Naive thymus-derived CD8-positive, alpha-beta T cell (primary cell): ENCODE measurements at places on chromosomes 2 and 18.

DNA sequence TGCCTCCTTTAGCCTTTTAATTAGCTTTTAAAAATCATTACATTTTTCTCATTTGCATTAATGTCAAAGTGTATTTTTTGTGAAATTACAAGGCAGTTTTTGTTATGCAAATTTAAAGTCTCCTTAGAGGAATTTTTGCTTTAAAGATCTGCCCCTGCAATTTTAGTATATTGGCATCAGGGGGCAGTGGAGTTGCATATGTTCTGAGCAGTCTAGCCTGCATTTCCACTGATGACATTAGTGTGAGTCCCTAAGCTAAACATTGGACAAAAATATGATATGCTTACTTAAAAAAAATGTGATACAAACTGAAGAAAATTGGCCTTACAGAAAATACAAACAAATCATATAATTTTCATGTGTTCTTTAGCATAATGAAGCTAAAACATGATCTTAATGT lies 426.5 kb downstream of the SLC4A3 start:
- no peak for DNase-seq
- H3K4me3 ChIP-seq = no peak overlapping the region
- no peak overlapping the region for H3K27ac ChIP-seq
- no peaks in the 10 kb centered on the region for H3K36me3 ChIP-seq
- no peaks in the 10 kb centered on the region for H3K4me1 ChIP-seq

DNA sequence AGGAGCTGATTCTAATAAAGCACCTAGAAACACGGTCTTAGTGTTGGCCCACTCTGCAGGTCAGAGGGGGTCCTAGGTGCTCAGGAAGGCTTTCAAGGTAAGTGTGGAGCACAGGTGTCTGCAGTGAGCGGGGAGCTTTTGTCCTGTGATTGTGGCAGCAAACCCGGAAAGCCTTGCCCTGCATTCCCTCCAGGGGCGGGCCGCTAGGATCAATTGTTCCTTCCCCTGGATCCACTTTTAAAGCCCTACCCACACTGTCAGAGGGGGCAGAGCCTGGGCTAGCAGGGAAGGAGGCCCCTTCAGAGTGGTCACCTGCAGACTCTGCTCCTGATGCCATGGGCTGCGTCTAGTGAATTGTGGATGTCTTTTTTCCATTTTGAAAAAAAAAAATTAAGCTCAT lies 176.0 kb downstream of the CTIF start:
- no peak overlapping the region for H3K27ac ChIP-seq
- H3K36me3 ChIP-seq = no peaks in the 10 kb centered on the region
- no peak for DNase-seq
- H3K4me3 ChIP-seq = no peak overlapping the region
- H3K27me3 ChIP-seq = no peaks in the 10 kb centered on the region

DNA sequence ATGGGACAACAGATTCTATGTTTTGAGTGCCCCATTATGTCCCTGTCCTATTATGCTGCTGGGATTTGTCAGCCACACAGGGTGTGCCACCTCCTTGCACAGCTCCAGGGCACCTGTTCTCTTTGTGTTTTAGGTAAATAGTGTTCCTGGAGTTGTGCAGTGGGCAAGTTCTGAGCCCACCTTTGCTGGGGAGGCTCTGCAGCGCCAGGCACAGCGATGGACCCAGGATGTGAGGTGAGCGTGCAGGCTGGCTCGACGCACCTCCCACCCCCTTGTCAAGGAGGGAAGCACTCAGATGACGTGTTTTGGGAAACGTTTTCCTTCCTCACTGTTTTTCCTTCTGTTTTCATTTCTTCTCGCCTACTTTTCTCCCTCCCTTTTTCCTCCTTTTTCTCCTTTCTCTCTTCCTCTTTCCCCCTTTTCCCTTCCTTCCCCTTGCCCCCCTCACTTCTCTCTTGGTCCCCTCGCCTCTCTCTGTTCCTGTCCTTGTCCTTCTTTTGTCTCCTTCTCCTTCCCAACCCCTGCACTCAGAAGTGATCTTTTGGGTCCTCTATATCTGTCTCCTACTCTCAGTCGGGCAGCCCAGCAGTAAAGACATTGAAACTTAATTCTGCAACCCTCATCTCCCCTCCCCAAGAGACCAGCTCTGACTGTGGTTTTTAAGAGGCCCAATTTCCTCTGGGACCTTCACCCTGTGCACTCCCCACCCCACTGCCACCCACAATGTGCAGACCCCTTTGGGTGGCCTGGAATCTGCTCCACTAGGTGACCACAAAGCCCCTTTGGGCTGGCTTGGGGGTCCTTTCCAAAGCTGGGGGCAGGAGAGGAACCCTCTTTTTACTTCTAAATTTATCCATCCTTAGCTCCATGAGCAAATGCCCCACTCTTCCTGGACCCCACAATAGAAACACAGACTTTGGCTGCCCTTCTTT lies 104.0 kb downstream of the MCFD2 start:
- no peak overlapping the region for H3K27ac ChIP-seq
- no peak for DNase-seq
- H3K4me1 ChIP-seq = no peaks in the 10 kb centered on the region
- H3K4me3 ChIP-seq = no peak overlapping the region

GRCh38 chr2:164110515-164110914 lies 374.7 kb upstream of the FIGN start:
- no peak overlapping the region for H3K27ac ChIP-seq
- H3K4me3 ChIP-seq = no peak overlapping the region
- H3K4me1 ChIP-seq = no peaks in the 10 kb centered on the region
- H3K36me3 ChIP-seq = no peaks in the 10 kb centered on the region
- H3K27me3 ChIP-seq = no peaks in the 10 kb centered on the region

DNA sequence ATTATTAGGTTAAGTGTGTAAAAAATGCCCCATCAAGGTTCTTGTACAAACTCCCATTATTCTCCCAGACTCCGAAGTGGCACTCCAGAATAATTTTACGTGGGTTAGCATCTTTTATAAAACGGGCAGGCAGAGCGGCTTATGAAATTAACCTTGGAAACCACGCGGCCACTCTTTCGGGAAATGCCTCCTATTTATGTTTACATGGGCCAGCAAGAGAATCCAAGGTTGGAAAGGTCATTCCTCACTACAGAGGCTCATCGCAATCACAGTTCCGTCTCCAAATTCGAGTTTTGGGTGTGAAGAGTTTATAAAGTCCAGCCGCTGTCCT lies 1.2 kb upstream of the IMPA2 start:
- no peaks in the 10 kb centered on the region for H3K36me3 ChIP-seq
- peak overlapping the region; percentile 89 for H3K4me3 ChIP-seq
- no peak for DNase-seq
- H3K4me1 ChIP-seq = peaks cover 18% of the 10 kb centered on the region

DNA sequence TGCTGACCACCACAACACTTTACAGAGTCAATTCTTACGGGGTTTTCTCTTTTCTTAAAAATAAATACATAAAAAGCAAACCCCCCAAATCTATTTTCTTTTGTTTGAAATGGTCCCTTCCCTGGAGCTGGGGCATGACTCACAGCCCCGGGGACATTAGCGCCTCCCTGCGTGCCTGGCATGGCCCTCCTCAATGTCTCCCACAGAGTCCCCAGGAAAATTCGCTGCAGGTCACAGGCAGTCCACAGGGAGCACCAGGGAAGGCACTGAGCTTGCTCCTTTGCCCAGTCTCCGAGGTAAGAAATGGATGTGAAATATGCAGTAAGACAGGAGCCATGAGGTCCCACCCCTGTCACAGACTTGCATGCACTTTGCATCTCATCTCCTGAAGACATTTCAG lies 142.5 kb downstream of the LAMA1 start:
- no peaks in the 10 kb centered on the region for H3K27me3 ChIP-seq
- no peaks in the 10 kb centered on the region for H3K36me3 ChIP-seq
- H3K4me3 ChIP-seq = no peak overlapping the region

DNA sequence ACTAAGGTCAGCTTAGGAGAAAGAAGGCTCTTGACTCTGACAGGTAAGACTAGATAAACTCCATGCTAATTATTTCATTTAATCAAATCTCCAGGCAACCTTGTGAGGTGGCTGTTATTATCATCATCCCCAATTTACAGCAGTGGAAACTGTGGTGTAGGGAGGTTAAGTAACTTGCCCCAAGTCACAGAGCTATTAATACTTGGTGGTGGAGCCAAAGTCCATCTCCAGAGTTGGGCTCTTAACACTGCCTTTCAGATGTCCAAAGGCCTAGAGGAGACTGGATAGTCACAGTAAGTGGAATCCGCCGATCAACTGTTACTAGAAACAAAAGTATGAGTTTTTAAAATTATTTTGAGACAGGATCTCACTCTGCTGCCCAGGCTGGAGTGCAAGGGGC lies 46.6 kb upstream of the SP3 start:
- peak overlapping the region; percentile 77 for H3K4me3 ChIP-seq
- no peaks in the 10 kb centered on the region for H3K36me3 ChIP-seq

- H3K36me3 ChIP-seq = no peaks in the 10 kb centered on the region
- DNase-seq = no peak
- H3K4me3 ChIP-seq = no peak overlapping the region
- H3K27me3 ChIP-seq = no peaks in the 10 kb centered on the region
- H3K4me1 ChIP-seq = no peaks in the 10 kb centered on the region
Measured at GRCh38 chr18:40987581-40987980, 967.5 kb upstream of the PIK3C3 start.

DNA sequence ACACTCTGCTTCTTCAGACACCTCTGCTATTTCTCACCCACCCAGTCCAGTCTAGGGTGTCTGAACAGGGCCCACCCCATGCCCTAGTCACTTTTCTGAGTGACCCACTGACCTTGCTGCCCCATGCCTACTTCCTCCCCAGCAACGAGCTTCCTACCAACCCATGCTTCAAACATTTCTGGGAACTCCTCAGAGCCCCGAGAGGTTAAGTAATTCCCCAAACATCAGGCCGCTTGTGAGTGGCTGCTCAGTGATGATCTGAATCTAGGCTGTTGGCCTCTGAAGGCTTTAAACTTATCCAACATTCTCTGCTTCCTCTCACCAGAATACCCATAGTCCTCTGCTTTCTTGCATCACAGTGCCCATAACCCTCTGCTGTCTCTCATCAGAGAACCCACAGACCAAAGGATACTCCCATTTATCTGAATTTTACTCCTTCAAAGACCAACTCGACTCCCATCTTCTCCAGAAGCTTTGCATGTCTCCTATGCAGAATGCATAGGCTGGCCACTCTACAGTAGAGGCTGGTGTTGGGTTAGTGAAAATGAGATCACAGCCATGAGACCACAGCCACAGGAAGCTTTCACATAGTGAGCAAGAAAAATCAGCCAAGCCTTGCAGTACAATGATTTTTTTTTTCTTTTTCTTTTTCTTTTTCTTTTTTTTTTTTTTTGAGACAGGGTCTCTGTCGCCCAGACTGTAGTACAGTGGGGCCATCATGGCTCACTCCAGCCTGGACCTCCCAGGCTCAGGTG lies 309.5 kb upstream of the LYPD1 start:
- no peak for DNase-seq
- no peaks in the 10 kb centered on the region for H3K36me3 ChIP-seq
- no peak overlapping the region for H3K4me3 ChIP-seq

GRCh38 chr2:31426096-31426495 lies 11.6 kb upstream of the XDH start:
- no peaks in the 10 kb centered on the region for H3K36me3 ChIP-seq
- H3K27me3 ChIP-seq = peaks cover 34% of the 10 kb centered on the region
- no peak overlapping the region for H3K4me3 ChIP-seq
- H3K27ac ChIP-seq = no peak overlapping the region
- DNase-seq = no peak

DNA sequence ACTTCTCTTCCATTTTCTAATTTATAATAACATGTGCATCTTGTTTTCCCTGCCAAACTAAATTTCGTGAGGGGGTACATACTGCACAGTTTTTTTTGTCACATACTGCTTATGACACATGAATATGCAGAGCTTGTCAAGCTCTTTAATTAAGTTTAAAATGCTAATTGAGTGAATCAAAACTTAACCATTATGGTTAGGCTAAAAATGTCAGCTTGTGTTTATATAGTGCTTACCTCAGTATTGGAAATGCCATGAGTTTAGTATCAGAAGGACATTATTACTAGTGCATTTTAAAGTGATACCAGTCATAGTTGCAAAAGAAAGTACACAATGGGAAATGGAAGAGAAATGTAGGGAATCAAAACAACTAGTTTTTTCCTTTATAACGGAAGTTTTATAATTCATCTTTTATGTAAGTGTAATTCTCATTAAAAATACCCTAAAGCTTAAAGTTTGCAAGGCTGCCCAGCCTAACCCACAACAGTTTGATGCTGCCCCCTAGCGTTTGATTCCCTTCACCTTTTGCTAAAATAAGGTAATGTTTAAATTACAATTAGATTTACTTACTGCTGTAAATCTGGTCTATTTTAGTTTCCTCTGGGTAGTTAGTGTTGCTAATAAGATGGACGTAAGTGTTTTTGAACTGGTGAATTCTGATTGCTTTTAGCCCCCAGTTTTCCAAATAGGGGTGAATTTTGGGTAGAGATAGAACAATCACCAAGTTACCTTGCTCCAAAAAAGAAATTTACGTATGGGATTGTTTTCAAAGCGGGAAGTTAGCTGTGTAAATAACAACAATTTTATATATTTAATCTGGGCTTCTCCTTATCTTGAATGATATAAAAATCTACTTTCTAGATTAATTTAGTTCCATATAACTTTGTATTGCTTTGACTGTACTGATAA lies 3.2 kb downstream of the SLC39A10 start:
- H3K4me3 ChIP-seq = peak overlapping the region; percentile 97
- H3K27me3 ChIP-seq = no peaks in the 10 kb centered on the region
- peak; percentile 83 for DNase-seq
- peaks cover 8% of the 10 kb centered on the region for H3K36me3 ChIP-seq
- H3K27ac ChIP-seq = peak overlapping the region; percentile 100

DNA sequence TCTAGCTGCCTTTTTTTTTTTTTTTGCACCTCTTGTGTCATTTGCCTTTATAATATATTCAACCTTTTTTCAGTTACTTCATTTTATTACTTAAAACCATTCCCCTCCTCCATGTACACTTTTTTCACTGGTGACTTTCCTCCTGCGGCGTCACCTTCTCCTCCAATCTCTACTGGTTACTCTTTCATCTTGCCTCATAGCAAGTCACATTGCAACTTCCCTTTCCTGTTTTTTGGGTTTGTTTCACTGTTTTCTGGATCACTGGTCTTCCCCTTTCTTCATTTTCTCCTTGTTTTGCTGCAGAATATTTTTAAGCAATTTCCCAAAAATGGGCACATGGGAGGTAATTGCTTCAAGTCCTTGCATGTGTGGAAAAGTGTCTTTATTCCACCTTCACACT lies 37.7 kb upstream of the GPR155 start:
- peak overlapping the region; percentile 74 for H3K4me3 ChIP-seq
- H3K27ac ChIP-seq = peak overlapping the region; percentile 70
- H3K4me1 ChIP-seq = peaks cover 15% of the 10 kb centered on the region
- DNase-seq = no peak
- H3K27me3 ChIP-seq = no peaks in the 10 kb centered on the region
- H3K36me3 ChIP-seq = peaks cover 22% of the 10 kb centered on the region

DNA sequence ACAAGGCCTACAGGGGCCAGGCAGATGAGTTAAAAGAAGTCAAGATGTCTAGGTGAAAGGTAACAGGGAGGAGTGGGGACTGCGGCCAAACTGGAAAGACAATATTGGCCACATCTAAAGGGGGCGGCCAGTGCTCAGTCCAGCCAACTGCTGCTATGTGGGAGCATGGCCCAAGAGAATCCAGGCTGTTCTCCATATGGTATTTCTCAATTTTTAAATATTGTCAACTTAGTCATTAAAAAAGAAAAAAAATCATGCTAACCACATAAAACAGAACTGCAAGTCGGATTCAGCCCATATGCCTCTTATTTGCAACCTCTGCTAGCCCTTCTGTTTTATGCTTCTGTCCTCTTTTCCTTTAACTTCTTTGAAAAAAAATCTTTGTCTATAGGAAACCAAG lies 14.8 kb downstream of the TRABD2A start:
- no peaks in the 10 kb centered on the region for H3K27me3 ChIP-seq
- DNase-seq = no peak
- H3K4me1 ChIP-seq = peaks cover 75% of the 10 kb centered on the region
- peak overlapping the region; percentile 62 for H3K4me3 ChIP-seq
- H3K36me3 ChIP-seq = peaks cover 70% of the 10 kb centered on the region
